ENCODE measurements at places on chromosomes 6 and 20.

DNA sequence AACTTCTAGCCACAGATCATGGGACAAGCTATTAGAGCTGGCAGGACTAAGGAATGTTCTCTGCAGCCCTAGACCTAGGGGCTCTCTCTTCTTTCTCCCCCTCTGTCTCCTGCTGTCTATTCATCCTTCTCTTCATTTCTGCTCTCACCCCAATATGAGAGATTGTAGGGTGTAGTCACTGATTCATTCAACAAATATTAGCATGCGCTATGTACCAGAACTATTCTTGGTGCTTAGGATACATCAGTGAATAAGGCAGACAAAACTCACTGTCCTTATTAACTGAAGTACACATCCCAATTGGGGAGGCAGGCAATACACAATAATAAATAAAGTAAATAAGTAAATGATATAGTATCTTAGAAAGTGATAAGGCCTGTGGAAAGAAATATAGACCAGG lies 14.7 kb upstream of the SIRPB2 start:
- DNase-seq = no peak

DNA sequence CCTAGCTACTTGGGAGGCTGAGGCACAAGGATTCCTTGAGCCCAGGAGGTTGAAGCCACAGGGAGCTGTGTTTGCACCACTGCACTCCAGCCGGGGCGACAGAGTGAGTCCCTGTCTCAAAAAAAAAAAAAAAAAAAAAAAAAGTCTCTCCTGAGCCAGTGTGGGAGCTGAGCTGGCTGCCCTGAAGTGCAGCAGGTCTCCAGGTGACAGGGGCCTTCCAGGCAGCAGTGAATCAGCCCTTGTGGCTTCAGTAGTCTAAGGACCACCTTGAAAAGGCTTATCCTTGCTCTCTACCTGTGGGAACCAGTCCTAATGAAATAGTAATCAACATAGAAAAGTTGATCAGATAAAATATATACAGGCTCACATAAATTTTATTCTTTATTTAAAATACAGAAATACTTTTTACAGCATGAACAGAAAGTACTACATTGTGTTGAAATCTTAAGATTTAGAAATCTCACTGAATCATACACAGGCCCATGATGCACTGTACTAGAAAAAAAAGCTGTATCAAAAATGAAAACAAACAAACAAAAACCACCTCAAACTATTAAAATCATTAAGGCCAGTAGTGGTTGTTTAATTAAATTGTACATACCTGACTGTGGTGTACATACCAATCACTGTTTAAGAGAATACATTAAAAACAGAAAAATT lies 128.9 kb downstream of the SCML4 start:
- DNase-seq = no peak

- DNase-seq = no peak
Observed at GRCh38 chr6:99184696-99185095, 164.8 kb downstream of the FAXC start.

DNA sequence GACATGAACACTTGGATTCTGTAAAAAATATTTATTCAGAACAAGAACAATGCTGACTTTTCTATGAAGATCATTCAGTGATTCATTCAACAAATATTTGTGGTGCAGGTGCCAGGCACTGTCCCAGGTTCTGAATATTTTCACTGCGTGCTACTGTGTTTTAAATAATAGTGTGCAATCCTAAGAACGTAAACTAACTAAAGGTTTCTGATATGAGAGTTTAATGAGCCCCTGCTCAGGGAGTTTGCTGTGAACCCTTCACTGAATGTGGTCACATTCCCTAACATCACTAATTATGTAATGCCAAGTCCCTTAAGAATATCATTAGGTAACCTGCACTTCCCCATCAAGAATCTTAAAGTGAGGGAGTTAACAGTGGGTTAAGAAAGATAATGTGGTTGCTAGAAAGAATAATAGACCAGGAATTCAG lies 1.7 kb upstream of the TMEM170B start:
- no peak for DNase-seq

DNA sequence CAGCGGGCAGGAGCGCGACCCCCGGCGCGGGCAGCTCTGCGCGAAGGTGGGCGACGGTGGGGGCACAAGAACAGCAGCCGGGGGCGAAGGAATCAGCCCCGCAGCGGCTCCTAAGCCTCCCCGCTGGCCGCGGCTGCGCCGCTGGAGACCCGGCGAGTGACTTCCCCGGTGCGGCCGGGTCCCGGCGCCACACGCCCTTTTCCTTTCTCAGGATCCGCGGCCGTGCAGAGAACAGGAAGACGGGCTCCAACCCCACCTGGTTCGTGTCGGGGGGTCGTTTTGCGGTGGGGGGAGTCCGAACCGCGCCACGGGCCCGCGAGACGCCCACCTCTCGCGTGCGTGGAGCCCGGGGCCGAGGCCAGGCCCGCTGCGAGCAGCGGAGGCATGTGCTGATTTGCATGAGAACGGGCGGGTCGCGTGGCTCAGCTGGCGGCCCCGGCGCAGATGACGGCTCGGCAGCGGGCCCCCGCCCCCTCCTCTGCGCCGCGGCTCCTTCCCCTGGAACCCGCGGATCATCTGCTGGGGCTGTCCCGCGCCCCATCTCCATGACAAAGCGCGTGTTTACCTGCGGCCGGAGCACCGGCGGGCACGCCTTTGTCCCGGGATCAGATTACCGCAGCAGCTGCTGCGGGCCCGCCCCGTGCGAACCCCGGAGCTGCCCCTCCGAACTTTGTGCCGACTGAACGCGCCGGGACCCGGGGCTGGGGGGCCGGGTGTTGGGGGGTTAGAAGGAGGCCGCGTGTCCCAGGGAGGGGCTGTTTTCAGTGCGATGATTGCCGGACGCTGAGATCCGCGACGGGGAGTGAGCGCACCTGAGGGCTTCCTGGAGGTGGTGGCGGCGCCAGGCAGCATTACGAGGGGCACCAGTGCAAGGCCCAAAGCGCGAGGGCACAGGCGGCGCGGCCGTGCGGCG lies 4.9 kb upstream of the DLL1 start:
- peak; percentile 61 for DNase-seq

DNA sequence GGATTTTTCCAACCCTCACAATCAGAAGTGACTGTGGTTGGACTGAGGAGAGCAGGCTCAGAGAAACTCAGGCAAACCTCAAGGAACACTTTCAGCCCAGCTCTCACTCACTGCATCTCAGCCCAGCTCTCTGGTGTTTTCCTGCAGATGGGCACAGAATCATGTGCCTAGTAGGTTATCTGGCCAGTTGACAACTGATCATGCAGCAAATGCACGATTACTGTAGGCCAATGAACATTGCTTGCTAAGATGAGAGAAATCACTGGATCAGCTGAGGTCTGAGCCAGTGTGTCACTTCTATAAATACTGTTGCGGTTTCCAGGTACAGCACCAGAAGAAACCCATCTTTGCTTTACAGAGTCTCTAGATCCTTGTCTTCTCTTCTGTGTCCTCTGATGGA lies 540.5 kb downstream of the CD83 start:
- no peak for DNase-seq

DNA sequence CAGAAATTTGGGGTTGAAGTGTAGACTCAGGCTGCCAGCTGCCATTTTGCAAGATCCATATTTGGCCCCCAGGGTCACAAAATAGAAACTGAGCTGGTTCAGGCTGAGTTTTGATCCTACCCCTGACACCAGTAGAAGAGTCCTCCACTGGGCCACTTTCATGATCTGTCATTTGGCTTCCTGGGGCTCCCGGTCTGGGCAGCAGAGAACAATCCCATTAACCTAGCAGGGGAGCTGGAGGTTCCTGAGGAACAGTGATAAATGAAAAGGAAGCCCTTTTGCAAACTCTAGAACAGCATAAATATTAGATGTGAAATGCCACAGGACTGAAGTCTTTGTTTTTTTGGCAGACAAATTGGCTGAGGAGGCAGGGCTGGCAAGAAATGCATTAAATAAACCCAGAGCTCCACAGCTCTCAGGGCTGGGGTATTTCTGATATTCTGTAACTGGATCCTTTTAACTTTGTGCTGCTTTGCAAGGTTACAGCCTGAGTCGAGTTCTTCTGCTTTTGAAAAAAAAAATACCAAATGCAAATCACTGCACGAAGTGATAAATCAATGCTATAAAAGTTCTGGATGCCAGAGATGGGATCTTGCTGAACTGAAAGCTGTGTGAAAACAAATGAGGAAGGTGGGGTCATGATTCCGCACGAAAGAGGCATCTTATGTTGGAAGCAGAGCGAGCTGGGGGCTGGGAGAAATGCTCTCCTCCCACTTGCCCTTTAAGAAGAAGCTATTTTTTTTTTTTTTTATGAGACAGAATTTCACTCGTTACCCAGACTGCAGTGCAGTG lies 64.4 kb downstream of the SULF2 start:
- no peak for DNase-seq

- DNase-seq = no peak
Observed at GRCh38 chr6:25342802-25343201, 63.6 kb downstream of the CARMIL1 start.

GRCh38 chr6:17086469-17086868 lies 15.4 kb upstream of the STMND1 start:
- DNase-seq = peak; percentile 54

DNA sequence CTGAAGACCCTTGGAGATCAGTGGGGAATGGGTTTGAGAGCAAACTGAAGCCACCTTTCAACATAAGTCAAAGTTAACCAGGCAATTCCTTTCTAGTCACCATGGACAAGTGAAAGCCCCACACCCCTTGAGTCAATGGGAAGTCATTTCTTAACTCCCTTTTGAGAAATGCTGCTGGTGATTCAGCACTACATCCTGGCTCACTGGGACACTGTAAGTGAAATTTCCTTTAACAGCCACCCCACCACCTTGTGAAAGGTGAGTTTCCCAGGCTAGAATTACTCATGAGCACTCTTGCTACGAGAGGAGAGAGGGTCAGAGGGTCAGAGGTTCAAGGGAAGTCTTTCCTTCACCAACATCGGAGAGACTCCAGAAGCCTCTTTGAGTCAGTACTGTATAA lies 93.3 kb upstream of the MARCKS start:
- DNase-seq = no peak
